ENCODE measurements at places on chromosomes 2 and 18.

DNA sequence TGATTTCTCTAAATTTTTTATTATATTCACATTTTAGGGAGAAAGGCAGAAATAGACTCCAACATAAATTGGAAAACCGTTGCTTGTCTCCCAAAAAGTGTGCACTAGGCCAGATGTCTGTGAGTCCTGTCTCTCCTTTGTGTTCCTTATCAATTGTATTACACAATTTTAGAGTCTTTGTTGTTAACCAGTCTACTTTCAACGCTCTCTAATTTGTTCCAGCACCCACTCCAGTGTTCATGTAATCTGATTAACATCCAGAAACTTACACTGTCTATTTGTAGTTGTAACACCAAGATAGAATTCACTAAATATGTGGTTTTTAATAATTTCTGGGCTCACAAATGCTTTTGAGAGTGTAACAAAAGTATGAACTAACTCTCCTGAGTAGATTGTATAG lies 195.6 kb downstream of the FSIP2 start:
- no peak for DNase-seq

DNA sequence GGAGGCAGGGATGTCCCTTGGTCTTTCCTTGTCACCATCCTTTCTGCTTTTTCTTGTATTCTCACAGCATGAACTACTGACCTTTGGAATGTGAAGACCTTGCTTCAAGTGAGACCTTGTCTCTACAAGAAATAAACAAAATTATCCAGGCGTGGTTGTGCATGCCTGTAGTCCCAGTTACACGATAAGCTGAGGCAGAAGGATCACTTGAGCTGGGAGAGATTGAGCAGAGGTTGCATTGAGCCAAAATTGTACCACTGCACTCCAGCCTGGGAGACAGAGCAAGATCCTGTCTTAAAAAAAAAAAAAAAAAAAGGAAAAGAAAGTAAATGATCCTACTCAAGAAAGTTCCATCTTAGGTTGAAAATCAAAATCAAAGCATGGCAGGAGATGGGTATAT lies 173.7 kb downstream of the IRS1 start:
- DNase-seq = no peak

- no peak for DNase-seq
Observed at GRCh38 chr2:241133436-241133820, 15.8 kb downstream of the PASK start.

DNA sequence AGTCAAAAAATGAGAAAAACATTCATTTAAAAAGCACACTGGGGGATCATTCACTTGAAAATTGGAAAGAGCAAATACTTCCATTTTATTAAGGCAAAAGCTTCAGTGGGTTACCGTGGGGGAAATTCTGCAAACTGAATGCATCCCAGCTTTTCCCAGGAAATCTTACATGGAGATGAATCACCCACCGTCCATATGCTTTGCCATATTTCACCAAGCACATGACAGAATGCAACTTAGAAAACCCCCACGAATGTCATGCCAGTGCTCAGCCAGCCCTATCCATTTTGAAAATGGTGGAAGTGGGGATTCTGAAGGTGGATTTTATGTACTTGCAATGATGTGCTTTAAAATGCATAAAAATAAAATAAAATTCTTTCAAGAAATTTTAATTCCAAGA lies 485.5 kb upstream of the ID2 start:
- DNase-seq = no peak

- DNase-seq = no peak
Observed at GRCh38 chr2:182941919-182942318, 75.5 kb upstream of the FRZB start.

DNA sequence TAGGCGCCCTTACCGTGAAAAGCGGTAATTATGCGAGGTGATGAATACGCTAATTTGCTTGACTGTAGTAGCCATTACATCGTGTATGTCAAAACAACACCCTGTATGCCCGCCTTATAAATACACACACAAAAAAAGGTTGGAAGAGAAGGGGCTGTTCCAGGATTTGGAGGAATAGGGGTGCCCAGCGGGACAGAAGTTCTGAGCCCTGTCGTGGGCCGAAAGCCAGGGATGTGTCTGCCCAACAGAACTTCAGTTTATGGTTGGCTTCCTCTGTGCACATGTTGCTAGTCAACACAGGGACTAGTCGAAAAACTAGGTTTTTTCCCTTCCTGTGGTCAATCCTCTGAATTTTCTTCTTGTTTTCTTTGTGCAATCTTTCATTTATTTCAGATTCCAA lies 182.5 kb downstream of the ACKR3 start:
- DNase-seq = no peak

GRCh38 chr2:189402932-189403331 lies 38.3 kb upstream of the WDR75 start:
- DNase-seq = no peak
